ENCODE measurements at places on chromosomes 5 and 9. TPM values are rescaled to one million over a fixed set of nuclear protein-coding genes. Genes with fewer than 3 reads are reported as not detected.

The SLC45A2 gene
- not detected for total RNA-seq

The LRRC70 gene
- 0.74 TPM for total RNA-seq

The OMD gene
- not detected for total RNA-seq

The PHAX gene
- 30.8 TPM for total RNA-seq

The CD14 gene
- total RNA-seq = 0.21 TPM

The ANKRD55 gene
- total RNA-seq = not detected

The NR2F1-AS1 gene
- 0.19 TPM for total RNA-seq

The SIGMAR1 gene
- 61.5 TPM for total RNA-seq

The NDUFS6 gene
- total RNA-seq = 56.4 TPM

The FAF2 gene
- 33.7 TPM for total RNA-seq

The CCDC171 gene
- total RNA-seq = 2.1 TPM

The MLANA gene
- not detected for total RNA-seq

The FAXDC2 gene
- 0.38 TPM for total RNA-seq

The DMRT3 gene
- not detected for total RNA-seq

The KIF4B gene
- total RNA-seq = 0.05 TPM

The GTF3C5 gene
- total RNA-seq = 68.2 TPM

The ADAMTS2 gene
- total RNA-seq = 0.05 TPM

The ALDOB gene
- 0.82 TPM for total RNA-seq

The SETX gene
- total RNA-seq = 44.5 TPM

The ITK gene
- total RNA-seq = 0.80 TPM

The IQGAP2 gene
- total RNA-seq = 28.2 TPM

The FBXL7 gene
- 0.40 TPM for total RNA-seq

The PCDHA4 gene
- 0.05 TPM for total RNA-seq

The SPATA6L gene
- total RNA-seq = 2.1 TPM

The TTC39B gene
- 3.6 TPM for total RNA-seq
